ENCODE measurements at places on chromosomes 1 and 21.
A peak's percentile ranks its signal among the peaks of the same experiment; 100 is the strongest.

DNA sequence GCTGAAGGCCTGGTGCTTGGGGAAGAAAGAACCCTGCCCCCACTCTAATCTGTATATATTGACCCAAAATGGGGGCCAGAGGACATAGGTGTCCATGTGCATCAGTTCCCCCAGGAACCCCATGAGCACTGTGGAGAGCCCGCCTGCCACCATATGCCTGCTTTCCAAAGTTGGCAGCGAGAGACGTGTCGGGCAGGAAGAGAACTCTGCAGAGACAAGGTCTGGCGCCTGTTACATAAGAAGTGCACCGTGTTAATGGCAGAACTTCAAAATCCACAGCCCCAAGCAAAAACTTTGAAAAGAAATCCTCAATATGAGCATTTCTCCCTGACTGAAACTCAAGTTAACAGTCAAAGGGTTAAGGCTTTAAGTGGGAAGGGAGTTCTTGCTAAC, 8.0 kb downstream of the CTNNBIP1 start:
- no peak for DNase-seq

- no peak for DNase-seq
Measured at GRCh38 chr1:43359696-43360095, 915 bp downstream of the CDC20 start.

DNA sequence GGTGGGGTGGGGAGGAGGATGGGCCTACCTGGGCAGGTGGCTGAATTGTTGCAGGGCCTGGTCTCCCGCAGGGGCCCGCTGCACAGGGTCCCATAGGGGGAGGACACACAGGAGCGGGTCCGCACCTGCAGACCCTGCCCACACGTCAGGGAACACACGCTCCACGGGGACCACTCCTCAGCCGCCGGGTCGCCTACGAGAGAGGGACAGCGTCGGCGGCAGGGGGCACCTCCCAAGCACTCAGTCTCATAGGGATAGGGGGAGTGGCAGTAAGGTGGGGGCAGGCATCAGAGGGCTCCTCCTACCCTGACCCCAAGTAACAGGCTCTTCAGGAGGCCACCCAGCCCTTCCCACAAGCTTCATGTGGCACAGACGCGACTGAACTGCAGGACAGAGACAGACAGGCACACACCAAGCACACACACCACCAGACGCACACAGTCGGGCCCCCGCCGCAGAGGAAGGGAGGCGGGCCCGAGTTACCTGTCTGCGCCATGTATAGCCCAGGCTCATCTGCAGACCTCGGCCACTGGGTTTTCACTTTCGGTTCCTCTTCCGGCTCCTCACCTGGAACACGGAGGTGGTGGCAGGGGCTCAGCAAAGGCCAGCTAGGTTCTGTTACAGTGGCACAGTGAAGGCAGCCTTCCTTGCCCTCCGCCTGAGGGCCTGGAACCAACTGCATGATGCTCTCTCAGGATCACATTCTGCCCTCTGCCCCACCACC, 19.8 kb downstream of the ADGRB2 start:
- no peak for DNase-seq

GRCh38 chr1:150532860-150533259, 16.3 kb upstream of the ADAMTSL4 start:
- no peak for DNase-seq

- DNase-seq, result no peak
Measured at GRCh38 chr1:89842567-89843272, 21.9 kb downstream of the LRRC8D start.

DNA sequence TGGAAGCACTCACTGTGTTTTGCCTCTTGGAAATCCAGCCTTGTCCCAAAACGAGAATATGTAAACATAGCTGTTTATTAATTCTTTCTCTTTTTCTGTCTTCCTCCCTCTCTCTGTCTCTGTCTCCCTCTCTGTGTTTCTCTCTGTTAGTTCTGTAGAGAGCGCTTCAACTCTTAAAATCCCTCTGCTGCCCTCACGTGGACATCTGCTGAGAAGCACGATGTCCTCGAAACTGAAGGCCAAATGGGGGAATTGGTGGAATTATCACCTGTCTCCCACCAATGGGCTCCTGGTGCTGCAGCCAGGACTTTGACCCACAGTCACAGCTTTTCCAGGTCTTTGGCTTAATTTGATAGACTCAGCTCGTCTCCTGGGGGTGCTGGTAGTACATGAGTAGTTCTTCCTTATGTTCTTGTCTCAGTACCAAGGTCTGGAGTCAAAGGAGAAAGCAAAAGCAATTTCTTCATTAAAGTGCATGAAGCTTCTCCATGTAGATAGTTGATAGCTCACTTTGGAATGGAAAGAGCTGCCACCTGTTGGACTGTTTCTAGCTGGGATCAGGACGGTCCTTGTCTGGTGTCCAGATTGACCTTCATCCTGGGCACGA, 5.5 kb upstream of the GBP6 start:
- DNase-seq, result peak; percentile 79

DNA sequence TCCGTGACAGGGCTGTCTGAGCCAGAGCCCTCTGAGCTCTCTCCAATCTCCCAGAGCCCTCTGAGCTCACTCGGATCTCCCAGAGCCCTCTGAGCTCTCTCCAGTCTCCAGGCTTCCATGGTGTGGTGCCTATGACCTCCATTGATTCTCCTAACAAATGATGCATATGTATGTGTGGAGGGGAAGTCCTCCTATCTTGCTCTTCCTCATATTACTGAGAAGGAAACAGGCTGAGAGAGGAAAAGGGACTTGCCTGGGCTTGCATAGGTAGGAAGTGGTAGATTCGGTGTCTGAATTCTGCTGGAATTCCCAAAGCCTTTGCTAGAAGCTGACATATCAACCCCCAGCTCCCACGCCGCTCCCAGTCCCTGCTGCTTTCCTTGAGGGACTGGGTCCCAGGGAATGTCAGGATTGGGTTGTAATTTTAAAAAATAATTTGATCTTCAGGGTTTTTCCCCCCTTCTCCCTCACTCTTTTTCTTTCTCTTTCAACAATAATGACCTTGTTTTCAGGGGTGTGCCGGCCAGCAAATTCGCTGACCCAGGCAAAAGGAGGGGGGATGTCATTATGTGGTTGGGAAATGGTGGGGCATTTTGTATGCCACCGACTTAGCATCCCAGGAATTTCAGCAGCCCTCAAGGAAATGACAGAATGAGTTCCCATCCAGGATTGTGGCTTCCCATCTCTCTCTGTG, 42.3 kb upstream of the RUNX3 start:
- DNase-seq, result no peak

DNA sequence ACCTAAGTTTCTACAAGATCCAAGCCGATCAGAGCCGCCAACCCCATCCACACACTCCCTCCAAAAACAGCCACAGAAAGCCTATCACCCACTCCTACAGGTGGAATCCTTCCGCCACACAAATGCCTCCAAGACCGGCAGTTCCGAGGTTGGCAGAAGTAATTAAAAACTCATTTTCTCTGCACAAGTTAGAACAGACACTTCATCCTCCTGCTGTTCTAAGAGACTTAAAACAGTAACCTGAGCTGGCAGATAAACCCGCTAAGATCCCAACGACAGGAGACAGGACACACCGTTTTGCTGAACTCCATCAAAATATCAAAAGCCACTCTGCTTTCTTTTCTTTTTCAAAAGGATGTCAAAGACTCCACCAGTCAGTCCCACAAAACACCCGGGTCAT, 2.8 kb downstream of the SSBP3 start:
- no peak for DNase-seq

GRCh38 chr1:197903196-197903514, 725 bp downstream of the C1orf53 start:
- no peak for DNase-seq

GRCh38 chr1:76759171-76759860, 108.0 kb upstream of the ST6GALNAC5 start:
- no peak for DNase-seq

DNA sequence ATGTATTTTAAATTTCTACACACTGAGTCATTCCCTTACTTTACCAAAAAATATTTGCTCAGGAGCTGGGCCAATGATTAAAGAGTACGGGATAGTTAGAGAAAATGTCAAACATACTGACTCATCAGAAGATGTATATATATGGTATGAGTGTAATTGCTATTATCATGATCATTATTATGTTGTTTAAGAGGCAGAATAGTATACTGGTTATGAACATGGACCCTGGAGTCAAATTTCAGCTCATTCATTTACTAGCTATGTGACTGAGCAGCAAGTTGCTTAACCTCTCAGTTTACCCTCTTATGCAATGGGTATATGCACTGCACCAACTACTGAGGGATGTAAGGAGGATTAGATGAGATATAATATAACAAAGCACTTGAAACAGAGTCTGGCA, 41.2 kb upstream of the USH2A start:
- no peak for DNase-seq

GRCh38 chr1:25099343-25099951, 132.9 kb downstream of the SYF2 start:
- no peak for DNase-seq

DNA sequence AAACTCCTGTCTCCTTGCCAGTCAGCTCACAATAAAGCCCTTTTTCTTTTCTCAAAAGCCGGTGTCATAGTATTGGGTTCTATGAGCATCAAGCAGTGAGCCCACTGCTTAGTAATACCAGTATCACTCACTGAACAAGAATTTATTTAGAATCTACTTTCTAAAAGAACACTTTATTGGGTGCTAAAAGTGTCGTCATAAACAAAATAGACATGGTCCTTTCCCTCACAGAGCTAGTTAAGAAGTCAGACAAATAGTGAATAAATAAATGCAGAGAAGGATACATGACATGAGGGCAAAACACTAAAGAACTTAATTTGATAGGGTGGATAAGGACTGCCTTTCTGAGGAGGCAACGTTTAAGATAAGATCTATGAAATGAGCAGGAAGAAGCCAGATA, 32.2 kb downstream of the EVI5 start:
- no peak for DNase-seq

GRCh38 chr1:7940745-7941436, at the start of gene TNFRSF9:
TNFRSF9 (minus strand) TSS chr1:7940839; CDS start chr1:7939994, 845 bp downstream.
- DNase-seq, result peak; percentile 47

GRCh38 chr1:163307479-163308171, 14.1 kb upstream of the NUF2 start:
- DNase-seq, result no peak

GRCh38 chr1:20405893-20406604, 80.0 kb downstream of the CAMK2N1 start:
- DNase-seq, result no peak

- no peak for DNase-seq
Measured at GRCh38 chr1:200665861-200666260, 3.8 kb downstream of the DDX59 start.

DNA sequence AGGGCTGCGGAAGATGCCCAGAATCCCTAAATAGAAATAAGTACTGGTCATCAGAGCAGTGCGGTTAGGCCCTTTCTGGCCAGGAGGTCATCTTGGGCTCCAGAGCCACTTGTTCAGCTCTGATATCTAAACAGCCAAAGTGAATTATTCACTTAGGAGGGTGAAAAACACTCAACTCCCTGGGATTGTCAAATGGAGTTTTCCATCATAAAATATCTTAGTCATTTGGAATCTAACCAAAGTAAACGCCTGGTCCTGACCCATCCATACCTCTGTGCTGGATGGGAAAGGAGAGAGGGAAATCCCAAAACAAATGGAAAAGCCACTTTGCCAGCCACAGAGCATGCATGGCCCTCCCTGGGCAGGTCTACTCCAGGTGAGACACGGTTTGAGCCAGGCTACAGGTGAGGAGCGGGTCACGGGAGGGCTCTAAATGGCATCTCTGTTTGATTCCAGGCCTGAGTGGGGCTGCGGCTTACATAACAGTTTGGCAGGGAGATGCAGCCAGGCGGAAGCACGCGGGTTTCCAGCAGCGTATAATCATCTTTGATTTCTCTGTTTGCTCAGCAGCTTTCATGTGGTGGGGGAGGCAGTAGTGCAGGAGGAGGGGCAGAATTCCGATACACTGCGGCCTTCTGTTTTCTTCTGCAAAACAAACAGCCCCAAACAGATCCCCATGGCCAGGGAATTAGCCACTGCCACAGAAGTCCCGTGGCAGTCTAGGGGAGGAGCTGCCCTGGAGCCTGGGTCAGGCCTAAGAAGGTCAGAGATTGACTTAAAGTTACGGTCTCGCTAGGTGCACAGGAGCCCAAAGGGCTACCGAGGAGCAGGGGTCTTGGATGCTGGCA, 59.1 kb upstream of the ZNF648 start:
- no peak for DNase-seq

DNA sequence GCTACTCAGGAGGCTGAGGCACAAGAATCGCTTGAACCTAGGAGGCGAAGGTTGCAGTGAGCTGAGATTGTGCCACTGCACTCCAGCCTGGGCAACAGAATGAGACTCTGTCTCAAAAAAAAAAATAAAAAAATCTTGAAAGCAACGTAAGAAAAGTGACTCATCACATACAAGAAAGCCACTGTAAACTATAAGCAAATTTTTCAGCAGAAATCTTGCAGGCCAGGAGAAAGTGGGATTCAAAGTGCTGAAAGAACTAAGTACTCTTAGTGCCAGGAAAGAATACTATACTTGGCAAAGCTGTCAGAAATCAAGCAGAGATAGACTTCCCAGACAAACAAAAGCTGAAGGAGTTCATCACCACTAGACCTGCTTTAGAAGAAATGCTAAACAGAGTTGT, 4.4 kb upstream of the HMGN1 start:
- DNase-seq, result no peak

DNA sequence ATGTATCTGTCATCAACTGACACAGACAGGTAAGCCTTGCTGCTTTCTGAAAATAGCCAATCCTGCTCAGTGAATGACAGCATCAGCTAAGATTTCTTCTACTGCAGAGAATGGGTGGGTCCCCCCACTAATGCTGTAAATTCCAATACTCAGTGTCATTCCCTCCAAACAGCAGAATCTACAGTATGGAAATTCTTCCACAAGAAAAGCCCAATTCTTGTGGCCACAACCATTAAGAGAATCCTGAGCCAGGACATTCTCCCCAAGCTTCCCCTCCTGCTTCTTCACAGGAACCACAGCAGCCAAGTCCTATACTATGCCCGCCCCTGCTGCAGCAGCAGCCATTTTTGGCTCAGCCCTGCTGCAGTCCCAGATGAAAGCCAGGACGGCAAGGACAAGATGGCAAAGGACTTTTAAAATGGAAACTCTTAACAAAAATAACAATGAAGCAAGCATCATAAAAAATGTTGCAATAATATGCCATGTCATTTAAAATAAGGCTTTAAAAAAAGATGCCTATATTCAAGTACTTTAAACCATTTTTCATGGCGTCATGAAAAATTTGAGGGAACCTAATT, 26.8 kb downstream of the EIF4G3 start:
- no peak for DNase-seq

DNA sequence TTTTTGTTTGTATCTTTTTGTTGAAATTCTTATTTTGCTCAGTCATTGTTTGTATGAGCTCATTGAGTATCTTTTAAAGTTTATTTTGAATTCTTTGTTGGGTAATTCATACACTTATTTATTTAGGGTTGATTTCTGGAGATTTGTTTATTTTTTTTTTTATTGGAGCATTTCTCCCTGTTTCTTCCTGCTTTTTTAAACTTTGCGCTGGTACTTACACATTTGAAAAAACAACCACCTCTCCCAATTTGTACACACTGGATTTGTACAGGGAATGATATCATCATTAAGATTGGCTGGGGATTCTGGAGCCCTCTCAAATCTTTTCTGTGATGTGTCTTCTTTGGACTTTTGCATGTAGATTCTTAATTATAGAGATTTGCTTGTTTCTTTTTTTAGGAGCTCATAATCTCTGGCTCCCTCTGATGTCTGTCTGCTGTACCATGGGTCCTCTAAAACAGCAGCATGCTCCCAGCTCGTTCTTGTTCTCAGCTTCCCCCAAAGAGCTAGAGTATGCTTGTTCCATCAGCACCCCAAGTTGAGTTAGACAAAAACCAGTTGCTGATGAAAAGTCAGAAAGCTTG, 310.7 kb downstream of the DUSP10 start:
- DNase-seq, result no peak

GRCh38 chr1:172500207-172500606, 32.7 kb upstream of the SUCO start:
- no peak for DNase-seq
